ENCODE measurements at places on chromosomes 2 and 18.

- no peak for DNase-seq
These were observed 89.5 kb downstream of the STK39 start for GRCh38 chr2:168157926-168158325.

DNA sequence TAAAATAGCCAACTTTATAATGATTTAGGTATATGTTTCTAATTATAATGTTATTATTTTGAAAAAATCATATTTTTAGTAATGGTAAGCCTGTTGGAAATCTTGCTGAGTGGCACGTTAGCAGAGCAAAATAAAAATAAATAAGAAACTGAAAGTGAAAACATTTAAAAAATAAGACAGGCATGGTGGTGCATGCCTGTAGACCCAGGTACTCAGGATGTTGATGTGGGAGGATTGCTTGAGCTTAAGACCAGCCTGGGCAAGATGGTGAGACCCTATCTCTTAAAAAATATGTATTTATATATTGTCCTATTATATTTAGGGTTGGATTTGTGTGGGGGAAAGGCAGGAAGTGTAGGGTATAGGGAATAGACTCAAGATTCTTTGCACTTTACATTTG lies 15.8 kb upstream of the ANKRD12 start:
- DNase-seq, result no peak

DNA sequence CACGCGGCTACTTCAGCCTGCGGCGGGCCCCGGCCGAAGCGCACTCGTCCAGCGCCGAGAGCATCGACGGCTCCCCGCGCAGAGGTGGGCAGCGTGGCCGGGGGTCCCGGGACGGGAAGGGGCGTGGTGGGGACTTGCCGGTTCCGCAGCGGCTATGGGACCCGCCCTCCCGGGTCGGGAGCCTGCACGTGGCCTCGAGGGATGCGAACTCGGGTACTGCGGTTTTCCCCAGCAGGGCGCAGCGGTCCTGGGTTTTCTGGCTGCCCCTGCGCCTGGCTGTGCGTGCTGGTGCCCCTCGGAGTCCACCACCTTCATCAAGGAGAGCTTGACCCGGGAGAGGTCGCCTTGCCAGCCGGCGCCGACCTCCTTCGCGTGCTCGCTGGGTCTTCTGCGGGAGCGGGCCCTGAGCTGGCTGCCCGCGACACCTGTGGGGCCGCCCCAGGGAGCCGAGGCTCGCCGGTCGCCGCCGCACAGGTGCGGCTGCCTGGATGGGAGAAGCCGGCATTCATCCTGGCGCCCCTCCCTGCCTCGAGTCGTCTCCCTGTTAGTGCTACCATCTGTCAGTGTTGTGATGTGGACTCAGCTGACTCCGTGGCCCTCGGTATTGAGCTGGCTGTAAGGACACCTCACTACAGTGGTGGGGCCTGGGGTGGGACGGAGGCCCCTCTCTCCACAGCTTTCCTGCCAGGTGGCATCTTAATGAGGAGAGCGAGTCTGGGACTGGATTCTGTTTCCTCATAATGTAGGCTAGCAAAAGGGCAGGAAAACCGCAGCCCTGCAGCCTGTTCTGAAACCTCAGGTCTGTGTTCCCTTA lies 177.3 kb downstream of the AGAP1 start:
- DNase-seq, result no peak

DNA sequence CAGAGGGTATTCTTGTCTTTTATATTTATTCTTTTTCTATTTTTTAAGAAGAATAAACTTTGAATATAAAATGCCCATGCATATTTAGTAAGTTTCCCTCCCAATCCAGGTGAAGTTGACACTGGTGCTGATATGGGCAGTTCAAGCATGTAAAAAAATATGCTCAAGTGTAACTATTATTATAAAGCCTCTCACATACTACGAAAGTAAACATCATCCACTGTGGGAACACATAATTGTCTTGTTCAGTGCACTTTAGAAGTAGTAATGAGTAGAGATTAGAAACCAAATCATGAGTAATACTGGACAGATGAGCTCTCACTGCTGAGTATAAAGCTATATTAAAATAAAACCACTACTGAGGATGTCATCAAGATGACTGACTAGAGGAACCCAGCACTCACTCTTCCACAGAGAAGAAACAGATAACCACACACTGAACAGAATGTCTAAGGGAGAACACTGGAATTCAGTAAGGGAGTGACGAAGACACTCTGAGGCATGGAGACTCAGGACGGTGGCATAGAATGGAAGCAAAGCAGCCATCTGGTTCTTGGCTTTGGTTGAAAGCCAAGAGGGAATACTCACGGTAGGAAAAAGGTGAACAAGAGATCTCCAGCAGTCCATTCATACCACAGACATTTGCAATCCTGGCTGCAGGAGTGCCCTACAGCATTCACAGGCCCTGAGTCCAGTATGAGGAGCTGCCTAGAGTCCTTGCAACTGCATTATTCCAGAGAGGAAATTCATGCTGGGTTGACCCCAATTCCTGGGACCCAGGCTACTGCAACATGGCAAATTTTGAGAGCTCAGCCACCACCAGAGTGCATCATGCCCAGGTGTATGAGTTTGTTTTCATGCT lies 9.5 kb upstream of the FAM110C start:
- DNase-seq, result no peak

GRCh38 chr2:7648221-7648795 lies 731.1 kb downstream of the RNF144A start:
- no peak for DNase-seq

DNA sequence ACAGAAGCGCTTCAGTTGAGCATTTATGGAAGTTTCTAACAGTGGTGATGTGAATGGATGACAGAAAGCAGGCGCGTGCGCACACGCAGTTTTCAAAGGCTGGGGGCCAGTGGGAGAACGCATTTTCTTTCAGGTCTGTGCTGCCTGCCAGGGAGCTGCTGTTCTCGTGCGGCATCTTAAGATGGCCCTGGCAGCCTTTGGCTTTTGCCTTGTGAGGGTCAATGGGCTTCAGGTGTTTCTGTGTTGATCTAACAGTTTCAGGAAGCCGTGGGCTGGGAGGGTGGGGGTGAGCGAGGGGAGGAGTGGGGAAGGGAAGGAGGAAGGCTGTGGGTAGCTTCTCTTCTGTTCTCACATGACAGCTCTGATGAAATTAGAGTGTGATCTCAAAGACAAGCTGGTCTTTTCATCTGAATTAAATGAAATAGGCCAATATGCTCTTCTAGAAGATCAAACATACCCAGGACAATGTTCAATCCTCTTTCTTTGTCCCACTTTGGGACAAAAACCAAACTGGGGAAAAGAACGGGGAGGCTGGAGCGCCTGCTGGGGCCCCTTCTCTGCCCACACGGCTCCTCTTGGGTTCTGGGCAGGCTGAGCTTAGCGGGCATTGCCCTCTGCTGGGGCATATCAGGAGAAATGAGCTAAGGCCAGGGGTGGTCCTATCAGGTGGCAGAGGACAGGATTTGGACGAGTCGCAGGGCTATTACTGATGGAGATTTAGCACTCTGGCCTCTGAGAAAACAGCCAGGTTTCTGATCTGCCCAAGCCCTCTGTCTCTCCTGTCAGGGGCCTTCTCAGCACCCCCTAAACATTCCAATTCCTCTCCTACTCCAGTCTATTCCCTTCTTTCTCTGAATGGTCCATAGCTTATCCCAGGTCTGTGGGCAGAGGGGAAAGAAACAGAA lies 126.2 kb upstream of the LGALSL start:
- peak; percentile 62 for DNase-seq

GRCh38 chr18:31356025-31356424 lies 20.6 kb upstream of the DSG4 start:
- DNase-seq, result no peak

GRCh38 chr2:60888853-60889252 lies 7.5 kb downstream of the REL start:
- no peak for DNase-seq

DNA sequence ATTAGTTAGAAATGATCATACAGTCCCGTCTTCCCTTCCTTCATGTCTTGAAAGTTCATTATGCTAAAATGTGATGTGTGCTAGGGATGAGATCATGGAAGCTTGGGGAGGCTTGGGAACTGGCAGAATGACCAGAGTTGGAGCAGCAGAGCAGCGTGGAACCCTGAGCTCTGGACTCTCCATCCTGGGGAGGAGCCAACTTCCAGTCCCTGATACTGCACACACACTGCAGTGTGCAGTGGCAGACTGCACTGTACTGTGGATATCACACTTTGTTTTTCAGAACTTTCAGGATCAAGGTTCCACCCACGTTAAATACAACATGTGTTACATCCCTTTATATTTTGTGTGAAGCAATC lies 27.3 kb upstream of the GREB1 start:
- DNase-seq, result no peak

DNA sequence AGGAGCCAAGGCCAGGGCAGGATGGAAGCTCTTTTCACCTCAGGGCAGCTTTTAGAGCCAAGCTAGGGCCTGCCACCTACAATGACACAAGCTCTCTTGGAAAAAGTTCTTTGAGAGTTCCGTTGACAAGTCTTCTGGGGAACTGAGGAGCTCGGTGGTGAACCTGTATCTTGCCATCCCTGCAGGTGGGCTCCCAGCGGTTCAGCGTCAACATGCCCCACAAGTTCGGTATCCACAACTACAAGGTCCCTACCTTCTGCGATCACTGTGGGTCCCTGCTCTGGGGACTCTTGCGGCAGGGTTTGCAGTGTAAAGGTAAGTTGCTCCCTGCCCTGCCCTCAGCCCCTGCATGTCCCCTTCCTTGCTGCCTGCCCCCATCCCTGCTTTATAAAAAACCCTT lies 312.8 kb upstream of the EPAS1 start:
- no peak for DNase-seq

- no peak for DNase-seq
These were observed 118.0 kb downstream of the RAB3GAP1 start for GRCh38 chr2:135169900-135170753.

DNA sequence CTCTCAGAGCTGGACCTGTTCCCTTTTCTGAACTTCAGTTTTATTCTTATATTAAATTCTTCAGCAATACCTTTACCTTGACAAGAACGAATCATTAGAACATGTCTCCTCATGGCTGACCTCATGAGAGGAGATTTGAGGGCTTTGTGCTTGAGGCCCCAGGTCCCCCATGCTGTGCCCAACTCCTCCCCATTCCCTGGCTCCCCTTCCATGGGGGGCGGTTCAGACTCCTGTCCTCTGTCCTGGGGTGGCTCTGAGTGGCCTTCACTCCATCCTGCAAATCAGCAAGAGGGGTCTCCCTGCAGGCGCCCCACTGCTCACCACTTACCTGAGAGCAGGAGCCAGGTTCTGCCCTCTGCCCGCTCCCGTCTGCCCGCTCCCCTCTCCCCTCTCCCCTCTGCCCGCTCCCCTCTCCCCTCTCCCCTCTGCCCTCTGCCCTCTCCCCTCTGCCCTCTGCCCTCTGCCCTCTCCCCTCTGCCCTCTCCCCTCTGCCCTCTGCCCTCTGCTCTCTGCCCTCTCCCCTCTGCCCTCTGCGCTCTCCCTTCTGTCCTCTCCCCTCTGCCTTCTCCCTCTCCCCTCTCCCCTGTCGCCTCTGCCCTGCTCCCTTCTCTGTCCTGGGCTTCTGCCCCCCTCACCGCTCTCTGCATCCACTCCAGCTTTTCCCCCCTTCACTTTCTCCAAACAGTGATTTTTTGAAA lies 98.7 kb upstream of the ALKAL2 start:
- DNase-seq, result no peak

DNA sequence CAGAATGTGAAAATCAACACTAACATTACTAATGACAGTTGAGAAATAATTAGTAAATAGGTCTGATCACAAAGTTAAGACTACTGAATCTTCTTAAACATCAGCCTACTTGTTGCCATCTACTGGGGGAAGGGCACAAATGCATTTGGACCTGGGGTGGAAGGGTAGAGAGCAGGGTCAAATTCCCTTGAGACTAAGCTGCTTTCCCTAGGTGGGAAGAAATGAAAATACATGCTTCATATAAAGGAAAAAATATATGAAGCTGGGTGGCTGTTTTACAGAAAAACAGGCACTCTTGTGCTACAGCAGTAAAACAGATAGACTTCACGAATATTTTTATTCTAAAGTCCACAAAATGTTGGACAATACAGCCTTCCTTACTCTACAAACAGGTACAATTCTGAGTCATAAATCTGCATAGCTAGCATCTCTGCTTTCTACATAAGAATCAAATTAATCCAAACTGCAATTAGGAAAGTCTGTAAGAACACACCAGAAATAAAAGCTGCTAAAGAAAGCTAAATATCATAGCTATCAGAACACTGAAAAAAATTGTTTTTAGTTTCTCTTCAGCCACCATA lies 10.9 kb downstream of the TRIP12 start:
- no peak for DNase-seq

DNA sequence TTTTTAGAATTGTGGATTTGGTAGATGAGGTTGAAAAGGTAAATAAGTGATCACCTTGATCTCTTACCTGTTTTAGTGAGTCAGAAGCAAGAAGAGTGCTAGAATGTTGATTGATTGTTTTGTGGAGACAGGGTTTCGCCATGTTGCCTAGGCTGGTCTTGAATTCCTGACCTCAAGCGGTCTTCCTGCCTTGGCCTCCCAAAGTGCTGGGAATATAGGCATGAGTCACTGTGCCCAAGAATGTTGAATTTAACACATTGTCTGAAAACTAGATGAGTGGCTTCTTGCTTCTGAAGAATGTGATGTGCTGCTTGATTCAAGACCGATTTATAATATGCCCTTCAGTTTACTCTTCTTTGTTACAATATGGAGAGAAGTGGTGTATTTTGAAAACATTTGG lies 121.3 kb downstream of the FMNL2 start:
- no peak for DNase-seq

- DNase-seq, result no peak
These were observed 107.9 kb downstream of the CCDC85A start for GRCh38 chr2:56291711-56292110.

DNA sequence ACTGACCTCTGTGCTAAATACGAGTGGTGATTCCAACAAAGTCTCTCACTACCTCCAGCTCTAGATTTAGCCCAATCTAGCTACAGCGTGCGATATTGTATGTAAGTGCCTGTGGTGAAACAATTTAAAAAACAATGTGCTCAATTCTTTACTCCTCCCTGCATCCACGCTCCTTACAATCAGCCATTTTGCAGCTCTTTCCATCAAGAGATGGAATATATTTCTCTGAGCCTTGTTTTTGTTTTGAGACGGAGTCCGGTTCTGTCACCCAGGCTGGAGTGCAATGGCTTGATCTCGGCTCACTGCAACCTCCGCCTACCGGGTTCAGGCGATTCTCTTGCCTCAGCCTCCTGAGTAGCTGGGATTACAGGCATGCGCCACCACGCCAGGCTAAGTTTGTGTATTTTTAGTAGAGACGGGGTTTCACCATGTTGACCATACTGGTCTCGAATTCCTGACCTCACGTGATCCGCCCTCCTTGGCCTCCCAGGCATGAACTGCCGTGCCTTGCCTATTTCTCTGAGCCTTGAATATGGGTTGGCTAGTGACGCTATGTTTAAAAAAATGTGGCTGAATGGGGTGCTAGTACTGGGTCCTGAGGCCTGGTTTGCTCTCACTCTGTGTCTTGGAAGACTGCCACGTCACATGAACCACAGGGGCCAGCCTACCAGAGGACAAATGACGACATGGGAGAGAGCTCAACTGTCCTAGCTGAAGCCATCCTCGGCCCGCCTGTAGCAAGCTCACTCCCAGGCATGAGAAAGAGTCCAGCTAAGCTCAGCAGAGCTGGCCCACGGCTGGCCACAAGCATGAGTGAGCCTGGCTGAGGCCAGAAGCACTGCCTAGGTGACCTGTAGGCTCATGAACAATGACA lies 14.8 kb downstream of the WDFY1 start:
- no peak for DNase-seq
